ENCODE measurements at places on chromosomes 16 and 17.

- no peak for DNase-seq
Measured at GRCh38 chr16:81101702-81102101, 5.5 kb upstream of the GCSH start.

- DNase-seq = no peak
Measured at GRCh38 chr16:78259873-78260272, 160.4 kb downstream of the WWOX start.

- DNase-seq = no peak
Measured at GRCh38 chr17:27256225-27257030, 37.5 kb upstream of the WSB1 start.

GRCh38 chr17:73099511-73099910, 7.0 kb upstream of the SLC39A11 start:
- no peak for DNase-seq

DNA sequence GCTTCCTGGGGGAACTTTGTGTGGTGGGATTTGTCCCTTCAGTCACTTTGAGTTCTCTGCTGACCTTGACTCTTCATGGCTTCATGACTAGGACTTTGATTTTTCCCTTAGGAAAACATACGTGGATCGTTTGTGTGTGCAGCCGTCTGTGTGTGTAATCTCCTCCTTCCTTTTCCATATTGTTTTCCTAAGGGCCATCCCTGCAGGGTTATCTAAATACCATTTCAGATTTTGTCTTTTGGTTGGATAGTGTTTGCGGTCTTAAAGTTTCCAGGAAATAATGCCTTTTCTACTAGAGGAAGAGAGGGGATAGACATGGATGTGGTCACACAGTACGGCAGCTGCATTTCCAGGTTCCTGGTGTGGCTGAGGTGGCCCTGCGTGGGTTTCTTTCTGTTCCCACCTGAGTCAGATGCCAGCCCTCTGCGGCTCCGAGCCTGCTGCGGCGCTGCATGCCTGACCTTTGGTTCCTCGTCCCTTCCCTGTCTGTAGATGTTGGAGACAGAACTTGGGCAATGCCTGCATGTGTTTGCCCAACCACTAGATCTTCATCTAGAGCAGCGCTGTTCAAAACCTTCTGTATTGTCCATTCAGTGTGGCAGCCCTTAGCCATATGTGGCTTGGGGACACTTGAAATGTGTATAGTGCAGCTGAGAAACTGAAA, 72.0 kb upstream of the LGALS9 start:
- DNase-seq = no peak

GRCh38 chr16:83802554-83803205, 5.1 kb upstream of the HSBP1 start:
- DNase-seq = no peak

GRCh38 chr16:68524069-68524820, 14.8 kb upstream of the ZFP90 start:
- no peak for DNase-seq

DNA sequence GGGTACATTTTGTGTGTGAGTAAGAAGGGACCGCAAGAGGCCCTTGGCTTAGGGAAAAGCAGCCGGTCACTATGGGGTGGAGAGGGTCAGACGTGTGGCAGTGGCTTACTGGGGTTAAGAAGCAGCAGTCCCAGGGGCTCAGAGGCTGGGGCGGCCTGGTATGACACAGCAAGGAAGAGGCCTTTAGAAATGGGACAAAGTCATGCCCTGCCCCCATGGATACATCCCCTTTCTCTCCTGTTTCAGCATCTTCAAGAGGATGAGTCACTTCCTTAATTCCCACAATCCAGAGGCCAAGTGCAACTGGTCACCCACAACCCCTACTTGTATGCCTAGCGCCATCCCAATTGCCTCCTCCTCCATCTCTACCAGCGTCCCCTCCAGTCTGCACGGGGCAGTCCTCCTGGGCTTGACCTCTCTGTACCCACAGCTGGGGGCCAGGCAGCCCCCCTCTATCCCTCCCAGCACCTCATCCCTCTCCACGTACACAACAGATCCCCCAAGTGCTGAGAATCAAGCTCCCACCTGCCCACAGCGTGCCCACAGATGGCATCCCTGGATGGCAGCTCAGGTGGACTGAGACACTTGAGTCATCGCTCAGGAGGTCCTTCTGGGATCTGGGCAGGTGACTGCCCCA, 6.9 kb upstream of the EFTUD2 start:
- DNase-seq = no peak

GRCh38 chr16:28823291-28823872, 583 bp downstream of the ATXN2L start:
- no peak for DNase-seq

DNA sequence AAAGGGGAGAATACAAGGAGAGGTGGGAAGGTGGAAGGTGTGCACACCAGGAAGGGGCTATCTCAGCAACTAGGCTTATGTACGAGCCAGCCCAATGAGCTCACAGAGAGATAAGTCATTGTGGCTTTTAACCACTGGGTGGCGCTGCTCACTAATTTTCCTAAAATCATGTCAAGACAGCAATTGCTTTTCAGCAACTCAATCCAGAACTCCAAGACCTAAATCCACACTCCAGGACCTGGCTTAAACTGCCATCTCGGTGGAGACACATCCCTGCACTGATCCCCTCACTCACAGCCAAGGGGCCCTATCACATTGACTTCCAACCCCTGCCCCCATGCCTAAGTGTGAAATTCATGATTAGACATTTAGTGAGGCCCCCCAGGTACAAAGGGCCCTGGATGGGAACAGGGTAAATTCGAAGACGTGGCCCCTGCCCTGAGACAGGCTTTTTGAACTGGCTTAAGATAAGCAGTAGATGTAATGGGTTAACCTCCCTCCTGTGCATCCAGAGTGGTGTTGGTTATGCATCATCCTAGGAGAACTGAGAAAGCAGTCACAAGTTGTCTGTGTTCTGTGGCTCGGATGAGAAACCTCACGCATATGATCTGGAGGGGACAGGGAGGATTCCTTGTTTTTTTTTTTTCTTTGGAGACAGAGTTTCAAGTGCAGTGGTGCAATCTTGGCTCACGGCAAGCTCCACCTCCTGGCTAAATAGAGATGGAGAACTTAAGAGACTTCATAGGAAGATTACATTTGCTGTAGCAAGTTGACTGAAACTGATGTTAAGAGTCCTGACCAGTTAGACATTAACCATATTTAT, 11.5 kb downstream of the CCL16 start:
- peak; percentile 50 for DNase-seq

DNA sequence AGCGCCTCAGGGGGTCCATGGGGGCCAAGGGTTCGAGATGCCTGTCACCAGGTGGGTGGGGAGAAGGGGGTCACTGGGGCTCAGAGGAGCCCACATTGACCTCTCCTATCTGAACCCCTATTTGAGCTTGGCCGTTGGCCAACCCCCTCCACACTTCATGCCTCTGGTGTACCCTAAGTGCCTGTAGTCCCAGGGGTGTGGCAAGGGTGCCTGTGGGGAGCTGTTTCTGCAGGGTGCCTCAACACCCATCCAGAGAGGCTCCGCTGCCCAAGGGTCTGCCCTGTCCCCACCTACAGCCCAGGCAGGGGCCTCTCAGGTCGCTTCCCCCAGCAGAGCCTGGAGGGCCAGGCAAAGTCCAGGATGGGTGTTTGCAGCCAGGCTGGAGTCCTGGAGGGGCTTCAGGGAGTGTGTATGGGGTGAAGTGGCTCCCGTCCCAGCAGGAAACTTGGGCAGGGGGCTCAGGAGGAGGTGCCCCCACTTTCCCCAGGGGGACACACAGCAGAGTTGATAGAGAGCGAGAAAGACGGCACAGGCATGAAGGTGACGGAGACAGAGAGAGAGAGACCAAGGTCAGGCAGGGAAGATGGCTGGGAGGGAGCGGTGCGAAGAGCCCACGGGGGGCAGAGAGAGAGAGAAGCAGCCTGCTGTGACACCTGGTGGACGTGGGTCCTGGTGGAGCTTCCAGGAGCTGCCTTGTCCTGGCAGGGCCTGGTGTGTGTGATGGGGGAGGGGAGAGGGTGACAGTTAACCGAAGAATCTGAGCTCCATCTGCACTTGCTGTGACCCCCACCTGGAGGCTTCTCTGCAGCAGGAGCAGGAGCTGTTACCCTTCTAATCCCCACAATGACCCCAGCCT, at the start of gene SEPTIN12:
Gene SEPTIN12 (minus strand): TSS at position 719 of the 856 bp plus-strand sequence. CDS start 700 bp downstream, at position 19.
- no peak for DNase-seq
